ENCODE measurements at places on chromosomes 7 and 10.
A peak's percentile ranks its signal among the peaks of the same experiment; 100 is the strongest.

- peak; percentile 39 for DNase-seq
Measured at GRCh38 chr10:5975641-5976473, 1.5 kb downstream of the IL15RA start.

DNA sequence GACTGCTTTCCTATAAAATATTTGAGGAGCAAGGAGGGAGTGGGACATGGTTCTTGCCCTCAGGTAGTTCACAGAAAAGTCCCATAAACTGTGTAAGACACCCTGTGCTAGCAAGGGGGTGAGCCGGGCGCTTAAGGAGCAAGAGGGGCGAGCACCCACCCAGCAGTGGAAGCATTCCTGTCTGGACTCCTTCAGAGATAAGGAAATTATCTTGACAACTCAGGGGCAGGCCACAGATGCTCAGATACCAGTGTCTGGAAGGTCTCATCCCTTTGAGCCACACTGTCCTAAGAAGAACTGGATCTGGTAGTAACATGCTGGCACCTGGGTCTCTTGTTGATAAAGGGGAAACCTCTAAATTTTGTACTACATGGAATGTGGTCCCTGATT, 54.1 kb downstream of the DAGLB start:
- DNase-seq, result no peak

DNA sequence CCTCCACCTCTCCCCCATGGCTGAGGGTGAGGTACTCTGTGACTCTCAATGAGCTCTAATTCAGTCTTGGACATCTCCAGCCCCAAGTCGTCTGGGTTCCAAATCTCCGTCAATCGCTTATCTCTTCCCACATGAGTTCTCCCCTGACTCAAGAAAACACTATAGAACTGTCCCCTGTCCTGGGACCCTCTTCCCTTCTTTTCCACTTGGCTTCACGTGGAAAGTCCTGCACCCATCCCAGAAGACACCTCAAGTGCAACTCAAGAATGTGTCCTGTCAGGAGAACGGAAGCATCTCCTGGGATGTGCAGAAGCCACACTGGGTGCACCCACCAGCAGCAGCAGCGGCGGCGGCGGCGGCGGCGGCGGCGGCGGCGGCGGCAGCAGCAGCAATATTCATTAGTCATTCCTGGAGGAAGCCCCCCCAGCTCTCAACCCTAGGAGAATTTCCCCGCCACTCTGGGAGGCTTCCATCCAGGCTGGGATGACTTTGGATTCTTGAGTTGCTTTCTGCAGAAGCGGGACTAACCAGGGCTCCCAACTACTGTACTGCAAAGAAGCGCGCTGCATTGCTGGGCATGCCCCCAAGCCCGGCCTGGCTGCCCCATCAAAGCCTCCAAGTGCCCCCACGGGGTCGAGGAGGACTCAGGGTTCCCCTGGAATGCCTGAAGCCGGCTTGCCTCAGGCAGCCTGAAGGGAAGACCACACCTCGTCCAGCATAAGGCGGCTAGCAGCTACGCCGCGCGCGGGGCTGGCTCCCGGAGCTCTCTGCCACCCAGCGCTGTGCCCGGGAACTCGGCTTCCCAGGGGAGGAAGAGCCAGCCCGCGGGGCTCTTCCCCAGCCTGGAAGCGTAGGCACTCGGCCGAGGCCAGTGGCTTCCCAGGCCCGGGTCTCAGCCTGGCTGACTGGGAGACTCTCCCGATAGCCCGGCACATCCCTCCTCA, 1.0 kb downstream of the CRTAC1 start:
- DNase-seq, result no peak

DNA sequence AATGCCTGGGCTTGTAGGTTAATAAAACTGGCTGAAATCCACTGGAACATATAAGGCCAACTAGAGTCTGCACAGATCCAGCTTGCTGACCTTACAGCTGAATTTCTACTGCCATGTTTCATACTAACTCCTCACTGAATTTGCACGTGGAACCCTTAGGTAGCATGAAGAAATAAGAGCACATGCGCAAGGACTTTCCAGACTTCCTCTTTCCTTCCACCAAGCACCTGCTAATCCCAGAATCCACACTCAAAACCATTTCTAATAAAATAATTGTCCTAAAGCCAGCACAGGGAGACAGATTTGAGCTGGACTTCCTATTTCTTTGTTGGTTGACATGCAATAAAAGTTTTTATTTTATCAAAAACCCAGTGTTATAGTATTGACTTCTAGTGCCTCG, 46.8 kb downstream of the NPVF start:
- DNase-seq, result no peak

DNA sequence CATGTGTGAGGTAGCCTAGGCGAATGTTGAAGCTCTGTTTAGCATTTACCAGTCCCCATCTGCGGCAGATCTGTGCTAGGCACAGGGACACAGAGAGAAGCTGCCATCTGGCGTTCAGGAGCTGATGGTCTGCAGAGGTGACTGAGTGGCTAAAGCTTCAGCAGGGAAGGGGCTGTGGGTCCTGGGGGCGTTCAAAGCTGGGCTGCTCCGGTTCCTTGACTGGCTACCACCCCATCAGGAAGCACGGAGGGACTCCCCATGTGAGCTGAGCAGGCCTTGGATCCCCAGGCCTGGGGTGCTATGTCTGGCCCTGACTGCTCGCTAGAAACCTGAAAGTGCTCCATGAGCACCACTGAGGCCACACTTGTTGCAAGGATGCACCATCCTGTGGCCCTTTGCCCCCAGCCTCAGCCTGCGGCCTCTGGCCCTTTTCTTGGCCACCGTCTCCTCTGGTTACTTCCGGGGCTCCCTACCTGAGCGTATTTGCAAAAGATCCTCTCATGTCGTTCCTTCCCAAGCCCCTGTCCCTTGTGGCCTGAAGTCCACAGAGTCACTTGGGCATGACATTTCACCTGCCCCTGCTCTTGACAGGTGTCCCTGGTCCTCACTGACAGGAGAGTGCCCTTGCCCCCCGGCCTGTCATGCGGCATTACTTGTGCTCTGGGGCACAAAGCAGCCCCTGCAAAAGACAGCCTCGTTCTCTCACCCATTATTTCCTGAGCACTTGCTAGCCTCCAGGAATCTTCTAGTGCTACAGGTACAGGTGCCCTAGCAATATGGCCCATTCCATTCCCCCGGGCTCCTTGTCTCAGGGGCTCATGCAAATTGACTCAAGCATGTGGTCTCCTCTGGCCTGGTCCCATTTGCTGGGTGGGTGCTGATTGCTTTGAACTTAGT, 108.1 kb downstream of the GLRX3 start:
- DNase-seq, result no peak

- DNase-seq, result no peak
Measured at GRCh38 chr10:60989400-60989876, 45.5 kb upstream of the RHOBTB1 start.
